CD4-positive, alpha-beta T cell treated with Interleukin-15 for 1 hour (primary cell): ENCODE measurements at places on chromosomes 13 and 19.

GRCh38 chr13:74306496-74306895 lies 172.3 kb upstream of the KLF12 start:
- DNase-seq, result no peak

GRCh38 chr13:111210091-111210490 lies 95.0 kb downstream of the ARHGEF7 start:
- DNase-seq, result no peak

- DNase-seq, result no peak
Observed at GRCh38 chr13:98886587-98887230, 91.2 kb downstream of the DOCK9 start.

- DNase-seq, result no peak
Observed at GRCh38 chr13:51626749-51627148, 42.5 kb downstream of the WDFY2 start.

- no peak for DNase-seq
Observed at GRCh38 chr19:18867199-18867598, 28.8 kb downstream of the CERS1 start.

GRCh38 chr13:98912846-98913245 lies 65.0 kb downstream of the DOCK9 start:
- DNase-seq, result no peak

GRCh38 chr19:4578552-4579248 lies 19.2 kb upstream of the SEMA6B start:
- DNase-seq, result no peak

DNA sequence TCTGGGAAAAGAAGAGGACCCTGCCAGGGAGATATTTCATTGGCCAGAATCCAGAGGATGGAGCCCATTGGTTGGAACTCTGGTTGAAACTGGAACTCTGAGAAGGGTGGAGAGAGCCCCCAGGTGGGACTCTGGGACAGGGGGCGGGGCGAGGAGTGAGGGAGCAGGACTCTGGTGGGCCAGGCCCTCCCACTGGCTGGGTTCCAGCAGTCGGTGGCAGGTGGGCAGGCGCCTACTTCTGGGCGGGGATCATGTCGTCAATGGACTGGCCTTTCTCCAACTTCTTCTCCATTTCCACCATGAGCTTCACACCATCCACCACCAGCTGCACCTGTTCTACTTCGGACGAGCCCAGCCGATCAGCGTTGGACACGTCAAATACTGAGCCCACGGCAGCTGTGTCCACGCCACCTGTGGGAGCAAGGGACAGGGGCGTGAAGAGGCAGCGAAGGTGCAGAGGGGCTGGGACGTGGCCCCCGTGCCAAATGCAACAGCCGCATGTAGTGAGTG lies 16.1 kb downstream of the CKM start:
- no peak for DNase-seq

- no peak for DNase-seq
Observed at GRCh38 chr13:91399189-91400062, 1.0 kb downstream of the GPC5 start.

GRCh38 chr13:114063545-114064449 lies 68.6 kb downstream of the RASA3 start:
- DNase-seq, result peak; percentile 69

GRCh38 chr19:44846455-44847143 lies 502 bp downstream of the NECTIN2 start:
- DNase-seq, result no peak

GRCh38 chr13:95185851-95186250 lies 115.4 kb downstream of the ABCC4 start:
- DNase-seq, result peak; percentile 51

DNA sequence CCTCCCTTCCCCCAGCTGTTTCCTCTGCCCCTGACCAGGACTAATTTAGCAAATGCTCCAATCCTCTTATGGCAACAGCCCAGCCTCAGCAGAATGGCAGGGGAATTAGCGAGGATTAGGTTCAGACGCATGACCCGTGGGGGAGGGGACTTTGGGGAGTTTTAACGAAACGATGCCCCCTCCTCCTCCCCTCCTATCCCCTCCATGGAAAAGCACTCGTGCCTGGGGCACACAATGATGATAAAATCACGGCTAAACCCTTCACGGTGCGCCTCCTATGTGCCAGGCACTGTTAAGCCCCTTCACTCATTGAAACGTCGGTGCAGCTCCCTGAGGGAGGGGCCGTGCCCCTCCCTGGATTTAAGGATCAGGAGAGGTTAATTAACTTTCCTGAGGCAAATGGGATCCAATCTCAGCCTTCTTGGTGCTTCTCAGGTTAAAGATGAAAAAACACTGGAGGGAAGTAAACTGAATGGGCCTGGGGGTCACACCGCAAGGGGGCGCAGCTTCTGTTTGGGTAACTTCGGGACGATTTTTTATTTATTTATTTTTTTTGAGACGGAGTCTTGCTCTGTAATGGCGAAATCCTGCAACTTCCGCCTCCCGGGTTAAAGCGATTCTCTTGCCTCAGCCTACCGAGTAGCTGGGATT lies 10.1 kb upstream of the TPRX2 start:
- DNase-seq, result no peak

DNA sequence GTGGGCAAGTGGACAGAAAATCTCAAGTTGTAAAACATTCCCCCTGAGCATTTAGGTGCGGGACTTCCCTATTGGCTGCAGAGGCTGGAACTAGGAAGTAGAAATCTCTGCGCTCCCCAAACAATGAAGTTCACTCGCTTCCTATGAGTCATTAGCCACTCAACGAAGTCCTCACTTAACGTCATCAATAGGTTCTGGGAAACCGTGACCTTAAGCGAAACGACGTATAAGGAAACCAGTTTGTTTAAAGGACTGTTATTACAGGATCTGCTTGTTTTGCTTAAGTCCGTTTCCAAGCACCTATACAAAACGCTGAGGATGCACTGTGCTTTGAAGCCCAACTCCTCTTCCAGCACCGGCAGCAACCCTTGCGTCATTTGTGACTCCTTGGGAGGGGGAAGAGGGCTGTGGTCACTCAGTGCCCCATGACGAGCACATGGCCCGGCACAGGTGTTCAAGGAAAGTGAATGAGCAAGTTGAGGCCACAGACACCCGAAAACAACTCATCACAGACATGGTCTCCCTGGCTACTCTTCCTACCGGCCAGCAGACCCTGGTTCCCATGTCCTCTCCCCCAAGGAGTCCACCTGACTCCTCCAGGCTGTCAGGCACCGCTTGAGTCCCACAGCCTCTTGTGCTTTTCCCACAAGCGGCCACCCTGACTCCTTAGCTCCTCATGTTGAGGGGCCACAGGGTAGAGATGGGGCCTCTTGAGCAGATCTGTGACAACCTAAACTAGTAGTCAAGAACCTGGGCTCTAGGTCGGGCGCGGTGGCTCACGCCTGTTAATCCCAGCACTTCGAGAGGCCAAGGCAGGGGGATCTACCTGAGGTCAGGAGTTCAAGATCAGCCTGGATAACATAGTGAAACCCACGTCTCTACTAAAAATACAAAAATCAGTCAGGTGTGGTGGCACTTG lies 4.8 kb downstream of the RPS16 start:
- DNase-seq, result peak; percentile 89

- no peak for DNase-seq
Observed at GRCh38 chr19:10332158-10332964, 968 bp downstream of the RAVER1 start.

DNA sequence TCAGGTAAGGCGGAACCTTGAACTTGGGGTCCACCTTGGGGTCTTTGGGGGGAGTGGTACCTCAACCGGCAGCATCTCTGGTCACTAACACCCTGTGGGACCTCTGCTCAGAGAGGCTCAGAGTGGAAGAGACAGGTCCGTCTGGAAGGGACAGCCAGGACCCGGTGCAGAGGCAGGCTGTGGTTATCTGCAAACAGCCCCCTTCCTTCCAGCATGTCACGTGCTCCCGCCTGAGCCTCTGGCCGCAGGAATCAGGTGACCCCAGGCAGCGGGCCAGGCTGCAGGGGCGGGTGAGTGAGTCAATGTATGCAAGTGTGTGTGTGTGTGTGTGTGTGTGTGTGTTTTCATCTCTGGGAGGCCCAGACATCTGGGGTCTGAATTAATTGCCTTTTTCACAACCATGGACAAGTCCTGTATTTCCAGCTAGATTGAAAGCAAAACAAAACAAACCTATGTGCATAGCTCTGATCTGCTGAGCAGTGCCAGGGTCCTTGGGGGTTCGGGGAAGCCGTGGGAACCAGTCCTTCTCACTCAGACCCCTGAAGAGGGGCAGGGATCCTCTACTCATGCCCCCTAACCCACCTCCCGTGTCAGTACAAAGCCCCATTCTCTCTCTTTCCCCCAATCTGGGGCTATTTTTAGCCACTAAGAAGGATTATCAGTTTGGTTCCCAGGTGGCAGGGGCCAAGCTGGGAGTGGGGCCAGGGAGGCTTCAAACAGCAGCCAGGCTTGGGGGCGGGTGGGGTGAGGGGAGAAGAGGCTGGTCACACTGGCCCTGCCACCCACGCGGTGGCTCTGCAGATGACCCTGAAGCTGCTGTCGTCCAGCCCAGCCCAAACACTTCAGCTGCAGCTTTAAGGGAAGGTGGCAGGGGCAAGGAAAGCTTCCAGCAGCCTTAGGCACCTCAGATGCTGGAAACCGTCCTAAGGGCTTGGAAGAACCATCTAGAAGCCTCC lies 31.4 kb downstream of the CERS4 start:
- peak; percentile 75 for DNase-seq

DNA sequence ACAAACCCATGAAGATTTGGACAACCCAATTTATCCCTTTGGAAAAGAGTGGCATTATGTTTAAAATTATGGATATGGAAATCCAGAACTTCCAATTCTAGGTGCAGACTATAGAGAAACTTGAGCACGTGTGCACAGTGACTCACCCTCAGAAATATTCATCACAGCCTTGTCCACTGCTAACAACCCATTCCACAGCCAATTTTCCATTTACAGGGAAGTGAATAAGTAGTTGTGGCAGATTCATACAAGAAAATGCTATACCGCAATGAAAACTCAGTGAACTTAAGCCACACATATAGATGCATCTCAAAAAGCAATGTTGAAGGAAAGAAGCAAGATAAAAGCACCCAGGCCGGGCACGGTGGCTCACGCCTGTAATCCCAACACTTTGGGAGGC lies 133.3 kb downstream of the USP12 start:
- no peak for DNase-seq

DNA sequence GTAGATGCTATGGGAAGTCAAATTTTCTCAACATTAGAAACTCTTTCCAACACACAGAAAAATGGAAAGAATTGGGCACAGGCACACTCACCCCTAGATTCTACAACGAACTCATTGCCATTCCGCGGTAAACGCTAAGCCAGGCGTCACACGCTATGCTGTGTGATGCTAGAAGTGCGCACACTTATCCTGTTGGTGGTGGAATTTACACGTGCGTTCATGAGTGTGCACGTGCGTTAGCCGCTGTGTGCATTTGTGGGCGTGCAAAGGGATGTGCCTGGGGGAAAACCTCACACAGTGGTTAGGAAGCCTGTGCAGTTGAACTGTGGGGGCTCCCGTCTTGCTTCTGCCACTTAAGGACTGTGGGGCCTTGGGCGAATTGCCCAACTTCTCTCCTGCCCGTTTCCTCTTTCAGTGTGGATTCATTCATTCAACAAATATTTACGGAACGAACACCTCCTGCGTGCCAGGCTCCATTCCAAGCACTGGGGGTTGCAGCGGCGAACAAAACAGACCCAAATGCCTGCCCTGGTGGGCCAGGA lies 7.7 kb downstream of the NFILZ start:
- peak; percentile 35 for DNase-seq

DNA sequence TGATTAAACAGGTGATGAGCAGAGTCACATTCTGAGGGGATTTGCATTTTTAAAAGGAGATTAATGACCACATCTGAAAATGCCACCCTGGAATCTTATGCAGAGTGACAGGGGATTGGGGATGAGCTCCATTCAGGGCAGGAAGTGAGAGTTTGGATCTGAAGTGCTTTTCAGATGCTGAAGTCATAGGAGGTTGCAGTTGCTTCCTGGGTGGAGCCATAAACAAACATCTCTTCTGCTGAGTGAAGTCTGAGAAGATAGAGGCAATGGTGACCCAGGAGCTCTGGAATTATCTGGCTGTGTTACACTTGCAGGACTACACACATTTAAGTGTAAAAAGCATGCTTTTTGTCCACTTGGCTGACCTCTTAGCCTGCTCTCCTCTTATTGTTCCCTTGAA lies 51.4 kb upstream of the PSG8 start:
- no peak for DNase-seq
